ENCODE measurements at places on chromosomes 5 and 9. TPM values are rescaled to one million over a fixed set of nuclear protein-coding genes. Genes with fewer than 3 reads are reported as not detected.
A peak's percentile ranks its signal among the peaks of the same experiment; 100 is the strongest.

- no peak for DNase-seq
Measured at GRCh38 chr5:86977190-86977589, 290.5 kb upstream of the RASA1 start.

DOK3 gene
- polyA plus RNA-seq: 5.2 TPM

DNA sequence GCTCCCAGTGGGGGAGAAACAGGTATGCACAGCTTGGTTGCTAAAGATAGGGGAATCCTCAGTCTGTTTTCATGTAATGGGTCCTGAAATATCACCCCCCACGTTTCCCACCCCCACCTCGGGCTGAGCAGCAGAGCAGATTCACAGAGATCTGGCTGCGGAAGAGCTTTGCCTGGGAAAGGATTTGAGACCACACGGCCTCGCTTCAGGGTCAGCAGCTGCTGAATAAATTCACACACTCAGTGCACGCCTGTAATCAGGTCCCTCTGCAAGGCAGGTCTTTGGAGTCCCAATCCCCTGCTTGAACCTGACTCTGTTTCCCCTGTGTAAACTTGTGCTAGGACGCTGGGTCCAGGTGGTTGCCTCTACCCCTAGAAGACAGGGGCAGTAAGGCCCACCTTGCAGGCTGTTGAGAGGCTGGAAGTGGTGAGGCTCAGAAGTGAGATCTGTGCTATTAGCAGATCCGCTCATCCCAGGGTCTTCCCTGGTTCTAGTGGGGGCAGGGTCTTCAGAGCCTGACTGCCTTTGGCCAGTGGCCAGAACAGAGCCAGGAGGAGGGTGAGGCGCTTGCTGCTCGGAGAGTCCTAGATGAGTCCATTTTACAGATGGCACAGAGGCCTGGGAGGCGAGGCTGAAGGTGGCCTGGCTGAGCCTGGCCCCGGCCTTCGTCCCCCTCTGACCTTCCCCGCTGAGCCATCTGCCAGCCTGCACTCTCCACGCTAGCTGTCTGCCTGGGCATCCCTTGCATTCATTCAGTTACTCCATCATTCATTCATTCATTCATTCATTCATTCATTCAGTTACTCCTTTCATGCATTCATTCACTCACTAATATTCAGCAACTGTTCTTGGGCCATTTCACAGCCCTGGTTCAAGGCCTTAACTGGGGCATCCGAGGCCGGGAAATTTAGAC, 16.7 kb upstream of the NEURL1B start:
- DNase-seq: no peak

GRCh38 chr9:85892401-85892800, 48.5 kb upstream of the NAA35 start:
- DNase-seq: no peak

DNA sequence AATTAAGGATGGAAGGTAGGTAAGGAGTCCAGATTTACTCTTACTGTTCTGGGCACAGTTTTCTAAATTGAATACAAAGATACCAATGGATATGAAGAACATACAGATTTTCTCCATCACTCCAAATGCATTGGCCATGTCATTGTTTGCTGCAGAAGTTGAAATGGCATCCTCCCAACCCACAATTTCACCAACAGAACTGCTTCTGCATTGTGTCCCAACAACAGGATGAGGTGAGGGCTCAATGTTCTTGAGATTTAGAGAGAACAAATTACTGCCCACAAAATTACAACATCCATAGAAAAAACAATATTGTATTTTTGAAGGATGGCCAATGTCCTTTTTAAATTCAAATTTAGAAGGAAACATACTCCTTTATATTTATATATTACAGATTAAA, 88.9 kb downstream of the NUDT12 start:
- no peak for DNase-seq

GRCh38 chr9:76176171-76176570, 218.1 kb downstream of the RFK start:
- DNase-seq: peak; percentile 36

- DNase-seq: no peak
Measured at GRCh38 chr5:77066184-77066583, 20.9 kb downstream of the ZBED3 start.

DNA sequence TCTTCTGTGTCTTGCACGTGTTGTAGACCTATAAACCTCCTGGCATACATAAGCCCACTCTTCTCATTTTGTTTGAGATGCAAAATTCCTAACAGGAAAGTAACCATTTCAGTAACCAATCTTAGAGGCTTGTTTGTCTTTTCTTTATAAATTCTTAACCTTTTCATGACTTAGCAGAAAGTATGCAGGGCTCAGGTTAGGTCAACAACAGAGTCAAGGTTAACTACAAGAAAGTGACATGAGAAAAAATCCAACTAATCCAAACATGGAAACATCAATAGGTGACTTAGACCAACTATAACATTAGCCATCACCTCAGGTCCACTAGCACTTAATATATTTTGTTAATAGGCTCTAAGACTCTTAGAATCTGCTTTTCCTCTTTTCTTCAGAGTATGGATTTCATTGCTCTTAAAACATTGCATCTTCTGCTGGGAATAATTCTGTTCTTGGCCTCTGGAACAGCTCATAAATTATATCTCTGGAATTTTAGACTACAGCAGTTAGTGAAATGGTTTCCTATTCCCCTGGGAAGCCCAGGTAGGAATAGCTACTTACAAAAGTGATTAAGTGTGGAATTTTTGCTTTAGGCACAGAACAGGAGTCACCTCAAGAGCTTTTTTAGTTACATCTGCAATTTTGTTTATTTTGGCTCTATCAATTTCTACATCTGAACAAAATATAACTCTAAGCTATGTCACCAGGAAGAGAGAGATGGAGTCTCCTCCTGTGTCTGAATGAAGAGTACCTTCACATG, 155.3 kb upstream of the ANKRD55 start:
- no peak for DNase-seq

GRCh38 chr5:29697785-29698414, 1495.6 kb upstream of the CDH6 start:
- DNase-seq: no peak

DNA sequence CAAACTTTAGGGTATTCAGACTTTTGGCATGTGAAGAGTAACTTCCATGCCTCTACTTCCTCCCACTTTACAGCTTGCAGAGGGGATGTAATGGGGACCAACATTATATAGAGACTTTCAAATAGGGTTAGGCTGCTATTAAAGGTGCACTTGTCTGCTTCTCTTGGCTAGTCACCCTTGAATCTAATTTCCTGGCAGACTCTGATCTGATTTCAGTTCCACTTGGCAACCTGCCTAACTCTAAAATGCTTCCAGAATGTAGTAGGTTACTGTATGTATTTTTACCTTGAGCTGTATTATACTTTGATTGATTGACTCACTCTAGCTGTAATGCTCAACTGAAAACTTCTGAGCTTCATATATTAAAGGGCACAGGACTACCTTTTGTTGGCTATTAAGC, 693.4 kb downstream of the KCTD16 start:
- DNase-seq: no peak

ZNG1A gene
- polyA plus RNA-seq: 61.5 TPM

DNAJC25 gene
- polyA plus RNA-seq: 9.7 TPM

ADAMTS6 gene
- 1.6 TPM for polyA plus RNA-seq

RFESD gene
- 3.2 TPM for polyA plus RNA-seq

DNA sequence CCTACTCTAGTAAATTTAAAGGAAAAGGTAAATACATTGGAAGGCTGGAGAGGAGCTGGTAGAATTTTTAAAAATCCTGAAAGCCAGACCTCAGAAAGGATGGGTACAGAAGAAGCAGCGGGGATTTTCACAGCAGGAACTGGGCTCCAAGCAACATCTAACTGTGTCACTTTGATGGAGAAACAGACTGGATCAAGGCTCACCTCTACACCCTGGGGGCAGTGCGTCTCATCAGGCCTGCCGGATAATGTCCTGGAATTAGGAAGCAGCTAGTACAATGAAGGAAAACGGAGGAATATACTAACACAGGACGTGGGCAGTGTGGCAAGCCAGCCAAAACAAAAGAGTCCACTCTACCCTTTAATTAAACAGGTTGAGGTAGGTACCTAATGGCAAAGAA, 463.6 kb downstream of the TAF11L14 start:
- DNase-seq: no peak

TSSK1B gene
- not detected for polyA plus RNA-seq

GRCh38 chr9:109110329-109111021, 9.3 kb downstream of the TMEM245 start:
- no peak for DNase-seq

CDC20B gene
- not detected for polyA plus RNA-seq

DNA sequence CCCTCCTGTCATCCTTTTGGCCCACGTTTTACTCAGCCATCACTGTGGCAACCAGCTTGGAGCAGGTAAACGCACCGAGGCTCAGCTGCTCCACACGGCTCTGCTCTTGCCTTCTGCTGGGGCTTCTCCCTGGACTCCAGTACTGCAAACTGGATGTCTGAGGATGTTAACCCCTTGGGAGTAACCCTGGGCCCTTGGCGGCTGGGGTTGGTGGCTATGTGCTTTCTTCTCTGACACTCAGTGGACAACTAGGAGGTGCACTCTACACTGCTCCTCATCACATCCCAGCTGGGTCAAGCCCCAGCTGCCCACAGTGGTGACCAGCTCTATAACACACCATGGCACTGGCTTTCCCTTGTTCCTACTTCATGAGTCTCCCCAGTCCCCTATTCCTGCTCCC, 12.2 kb upstream of the CYSTM1 start:
- no peak for DNase-seq

PCDHGA9 gene
- 2.8 TPM for polyA plus RNA-seq

BHMT gene
- polyA plus RNA-seq: 0.36 TPM

WNK2 gene
- polyA plus RNA-seq: 42.3 TPM

DNA sequence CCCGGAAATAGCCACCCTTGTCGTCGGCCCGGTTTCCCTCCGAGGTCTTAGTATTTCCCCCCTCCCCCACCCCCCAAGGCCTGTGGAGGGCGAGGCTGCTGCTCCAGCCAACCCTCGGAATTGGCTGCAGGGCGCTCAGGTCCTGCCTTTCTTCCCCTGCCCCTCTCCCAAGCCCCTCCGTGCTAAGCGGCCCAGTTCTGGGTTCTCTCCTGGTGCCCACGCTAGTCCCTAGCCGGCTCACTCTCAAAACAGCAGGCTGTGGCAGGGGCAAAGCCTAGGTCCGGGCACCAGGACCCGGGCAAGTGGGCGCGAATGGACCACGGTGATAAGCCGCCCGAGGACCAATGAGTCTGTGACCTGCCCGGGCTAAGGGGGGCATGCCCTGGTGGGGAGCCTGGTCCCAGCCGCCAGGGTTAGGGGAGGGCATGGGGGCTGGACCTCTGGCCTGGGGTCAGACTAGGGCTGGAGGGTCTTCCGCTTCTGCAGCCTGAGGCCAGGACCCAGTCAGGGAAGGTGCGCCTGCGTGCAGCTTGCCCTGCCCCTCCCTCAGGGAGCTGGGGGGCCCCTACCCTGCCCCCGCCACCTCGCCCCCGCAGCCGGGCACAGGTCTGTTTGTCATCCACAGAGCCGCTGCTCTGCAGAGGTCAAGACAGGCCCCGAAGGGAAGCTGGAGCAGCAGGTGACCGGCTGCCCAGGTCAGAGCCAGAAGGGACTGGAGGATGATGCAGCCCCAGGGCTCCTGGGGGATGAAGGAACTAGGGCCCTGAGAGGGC, 5.0 kb upstream of the IRX4 start:
- no peak for DNase-seq

FREM1 gene
- 36.0 TPM for polyA plus RNA-seq

DNA sequence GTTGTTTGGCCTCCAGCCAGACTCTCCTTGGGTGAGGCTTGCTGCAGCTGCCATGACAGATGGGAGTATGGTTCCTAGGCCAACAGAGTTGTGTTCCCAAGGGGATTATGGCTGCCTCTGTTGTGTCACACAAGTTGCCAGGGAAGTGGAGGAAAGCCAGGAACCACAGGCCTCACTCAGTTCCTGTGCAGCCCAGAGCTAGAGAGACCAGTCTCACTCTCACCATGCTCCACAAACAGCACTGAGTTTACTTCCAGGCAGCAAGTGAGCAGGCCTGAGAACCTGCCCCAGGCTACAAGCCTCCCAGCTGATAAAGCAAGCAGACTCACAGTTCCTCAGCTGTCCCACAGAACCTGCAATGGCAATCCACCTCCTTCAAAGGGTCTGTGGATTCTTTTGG, 273.6 kb upstream of the TAS2R1 start:
- DNase-seq: peak; percentile 21

DNA sequence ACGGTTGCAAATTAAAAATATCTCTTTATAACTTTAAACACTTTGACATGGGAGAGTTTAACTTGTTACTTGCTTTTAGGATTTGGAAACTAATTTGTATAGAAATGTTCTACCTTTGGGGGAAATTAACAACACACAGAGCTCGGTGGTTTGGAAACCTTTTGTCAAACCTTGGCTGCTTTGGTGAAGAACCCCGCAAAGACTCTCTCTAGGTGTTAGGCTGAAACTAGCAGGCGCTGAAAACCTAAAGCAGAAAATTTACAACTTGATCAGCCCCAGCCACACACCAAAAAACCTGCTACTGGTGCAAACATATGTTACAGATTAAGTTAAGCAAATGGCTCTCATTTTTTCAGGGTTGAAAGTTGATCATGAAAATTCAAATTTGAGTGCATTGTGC, 25.8 kb downstream of the NR2F1 start:
- no peak for DNase-seq

PNPLA7 gene
- 4.4 TPM for polyA plus RNA-seq

PARP8 gene
- 13.3 TPM for polyA plus RNA-seq

DNA sequence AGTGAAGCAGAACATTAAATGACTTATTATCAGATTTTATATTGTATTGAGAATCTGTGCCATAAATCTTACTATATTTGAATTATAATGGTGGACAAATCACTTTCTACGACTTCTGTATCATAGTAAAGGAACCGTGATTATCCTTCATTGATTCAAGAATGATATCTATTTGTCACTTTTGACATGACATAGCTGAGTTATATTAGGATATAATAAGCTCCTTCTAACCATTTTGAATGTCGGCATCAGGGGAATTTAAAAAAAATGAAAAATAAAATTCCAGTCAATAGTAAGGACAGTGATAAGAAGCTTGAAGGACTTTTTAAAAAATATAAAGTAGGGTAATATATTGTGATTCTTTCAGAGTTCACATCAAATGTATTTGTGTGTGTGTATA, 338.9 kb upstream of the ACO1 start:
- no peak for DNase-seq

DNA sequence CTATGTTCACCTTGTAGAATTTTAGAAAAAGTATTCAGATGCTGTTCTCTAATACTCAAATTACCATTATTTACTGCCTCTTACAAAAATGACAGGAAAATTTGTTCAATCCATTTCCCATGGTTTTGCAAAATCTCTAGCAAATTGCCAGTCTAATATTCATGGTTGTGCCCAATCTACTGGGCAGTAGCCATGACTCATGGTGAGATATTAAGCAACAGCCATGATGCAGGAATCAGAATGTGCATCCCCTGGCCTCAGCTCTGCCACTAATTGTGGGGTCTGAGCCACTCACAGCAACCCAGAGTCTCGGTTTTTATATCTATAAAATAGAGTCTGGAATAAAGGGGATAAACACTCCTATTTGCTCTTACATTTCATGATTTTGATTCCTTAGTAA, 353.6 kb downstream of the DEPDC1B start:
- no peak for DNase-seq

ZBTB34 gene
- 14.2 TPM for polyA plus RNA-seq

All from muscle of arm (tissue), 14 donors.